Naive B cell (primary cell): ENCODE measurements at places on chromosomes 4 and X.

- DNase-seq: no peak
Observed at GRCh38 chrX:133527825-133528224, 112.5 kb upstream of the GPC4 start.

GRCh38 chr4:145213245-145213644 lies 32.9 kb upstream of the OTUD4 start:
- no peak for DNase-seq

- peak; percentile 30 for DNase-seq
Observed at GRCh38 chr4:128574706-128575105, 234.8 kb upstream of the JADE1 start.

GRCh38 chrX:20244931-20245330 lies 21.8 kb downstream of the RPS6KA3 start:
- DNase-seq: no peak

- DNase-seq: no peak
Observed at GRCh38 chr4:149108626-149109025, 666.4 kb upstream of the NR3C2 start.

DNA sequence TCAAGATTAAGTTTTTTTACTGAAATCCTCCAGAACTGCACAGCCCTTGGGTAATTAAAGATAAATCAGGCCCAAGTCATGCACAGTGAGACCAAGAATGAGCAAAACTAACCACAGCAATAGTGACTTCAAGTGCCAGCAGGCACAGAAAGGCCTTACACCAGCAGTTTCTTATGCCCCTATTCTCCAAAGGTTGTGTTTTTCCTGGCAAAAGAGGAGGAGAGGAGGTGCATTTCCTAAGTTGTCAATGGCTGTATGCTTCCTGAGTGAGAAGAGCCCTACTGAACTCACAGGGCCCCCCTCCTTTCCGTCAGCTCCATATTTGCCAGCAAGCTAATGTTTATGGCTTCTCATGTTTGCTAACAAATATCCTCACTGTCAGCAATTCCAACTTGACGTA lies 418.7 kb upstream of the INTU start:
- no peak for DNase-seq

GRCh38 chrX:32495855-32496254 lies 715.5 kb downstream of the DMD start:
- no peak for DNase-seq

GRCh38 chr4:68256284-68256683 lies 10.8 kb upstream of the TMPRSS11B start:
- no peak for DNase-seq

GRCh38 chr4:37001688-37002436 lies 242.7 kb upstream of the NWD2 start:
- no peak for DNase-seq

DNA sequence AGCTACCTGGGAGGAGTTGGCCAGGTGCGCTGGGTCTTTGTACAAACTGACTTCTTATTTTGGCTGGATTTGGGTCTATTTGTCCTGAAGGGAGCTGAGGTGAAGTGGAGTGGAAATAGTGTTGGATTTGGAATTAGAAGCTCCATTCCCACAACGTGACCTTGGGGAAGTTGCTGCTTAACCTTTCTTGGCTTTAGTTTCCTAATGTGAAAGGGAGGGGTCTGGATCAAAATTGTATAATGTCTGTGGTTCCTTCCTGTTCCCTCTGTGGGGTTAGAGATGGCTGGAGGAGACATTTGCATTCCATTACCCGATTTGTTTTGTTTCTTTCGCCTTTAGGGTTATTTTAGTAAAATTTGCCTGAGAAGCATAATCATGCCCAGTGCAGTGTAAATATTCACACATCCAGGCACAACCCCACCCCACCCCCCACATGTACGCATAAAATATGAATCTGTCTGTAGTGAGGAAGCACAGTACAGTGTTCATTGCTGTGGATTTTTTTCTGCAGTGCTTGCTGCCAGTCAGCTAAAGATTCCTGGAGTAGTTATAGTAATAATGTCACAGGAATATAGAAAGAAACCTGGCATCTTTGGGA lies 21.5 kb downstream of the JADE1 start:
- no peak for DNase-seq

DNA sequence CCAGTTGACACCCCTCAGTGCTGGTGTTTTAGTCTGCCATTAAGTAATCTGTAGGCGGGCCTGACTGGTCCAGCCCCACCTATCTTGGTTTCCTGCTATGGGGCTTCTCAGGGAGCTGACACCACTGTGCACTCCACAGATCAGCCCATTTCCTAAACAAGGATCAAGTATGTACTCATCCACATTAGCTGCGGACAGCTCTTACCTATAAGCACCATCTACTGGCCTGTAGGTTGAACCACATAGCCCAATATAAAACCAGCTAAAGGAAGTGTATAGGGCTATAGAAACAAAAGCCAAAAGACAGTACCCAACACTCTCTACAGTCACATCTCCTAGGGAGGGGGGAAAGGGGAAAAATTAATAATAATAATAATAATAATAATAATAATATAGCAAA lies 353.5 kb upstream of the CXorf51B start:
- no peak for DNase-seq
